Stimulated activated CD8-positive, alpha-beta memory T cell treated with anti-CD3 and anti-CD28 coated beads, Interleukin-4, amount 100 ng/mL, for 1 hour (primary cell): ENCODE measurements at places on chromosomes 12 and 14.

GRCh38 chr12:132827763-132828703 is 636 bp downstream of the GOLGA3 start:
- DNase-seq: no peak

- no peak for DNase-seq
Measured at GRCh38 chr14:77902811-77903210, 102.9 kb downstream of the ADCK1 start.

- DNase-seq: no peak
Measured at GRCh38 chr12:46982629-46983392, 96.6 kb upstream of the PCED1B start.

- DNase-seq: no peak
Measured at GRCh38 chr12:7583471-7583870, 79.9 kb upstream of the CD163 start.
